GM12892 (cell line): ENCODE measurements at places on chromosomes 11 and 22.

DNA sequence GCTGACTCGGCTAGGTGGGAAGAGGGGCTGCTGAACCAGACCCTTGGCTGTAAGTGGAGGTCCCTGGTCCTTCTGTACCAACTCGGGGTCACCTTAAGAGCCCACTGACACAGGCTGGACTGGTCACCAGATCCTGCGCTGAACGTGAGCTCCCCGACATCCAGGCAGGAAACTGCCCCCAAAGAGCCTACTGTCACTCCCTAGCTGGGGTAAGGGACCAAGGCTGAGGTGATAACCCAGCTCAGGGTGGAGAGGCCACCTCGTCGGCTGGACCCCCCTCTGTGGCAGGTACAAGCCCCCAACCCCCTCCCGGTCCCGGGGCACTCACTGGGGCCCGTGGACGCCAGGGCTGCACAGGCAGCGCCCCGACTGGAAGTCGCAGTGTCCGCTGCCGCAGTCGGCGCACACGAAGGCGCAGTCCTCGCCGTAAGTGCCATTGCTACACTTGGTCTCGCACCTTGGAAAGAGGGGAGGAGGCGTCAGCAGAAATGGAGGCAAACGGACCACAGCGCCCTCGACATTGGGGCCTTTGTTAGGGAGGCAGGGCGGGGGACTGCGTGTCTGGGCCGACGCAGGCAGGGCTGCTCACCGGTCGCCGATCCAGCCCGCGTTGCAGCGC lies 7.4 kb downstream of the SCARF2 start:
- DNase-seq = no peak

DNA sequence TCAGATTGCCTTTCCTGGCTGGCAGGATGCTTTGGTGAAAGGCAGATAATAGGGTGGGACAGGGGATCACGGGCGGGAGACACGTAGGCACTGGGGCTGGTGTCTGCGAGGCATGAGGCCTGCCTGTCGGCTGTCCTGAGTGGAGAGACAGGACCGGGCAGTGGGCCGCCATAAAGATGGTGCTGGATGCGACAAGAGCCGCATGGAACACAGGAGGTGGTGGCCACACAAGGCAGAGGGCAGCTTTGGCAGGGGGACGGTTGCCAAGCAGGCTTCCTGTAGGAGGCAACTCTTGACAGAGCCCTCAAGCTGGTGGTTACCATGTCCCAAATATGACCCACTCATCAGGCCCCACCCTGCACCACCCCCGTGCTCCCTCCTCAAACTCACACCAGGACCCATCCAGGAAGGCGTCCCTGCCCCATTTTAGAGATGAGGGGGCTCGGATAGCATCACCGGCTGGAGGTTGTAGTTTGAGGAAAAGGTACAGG lies 4.9 kb upstream of the PPARA start:
- DNase-seq = no peak

GRCh38 chr11:75184757-75185425 lies 34.0 kb downstream of the SLCO2B1 start:
- DNase-seq = no peak

DNA sequence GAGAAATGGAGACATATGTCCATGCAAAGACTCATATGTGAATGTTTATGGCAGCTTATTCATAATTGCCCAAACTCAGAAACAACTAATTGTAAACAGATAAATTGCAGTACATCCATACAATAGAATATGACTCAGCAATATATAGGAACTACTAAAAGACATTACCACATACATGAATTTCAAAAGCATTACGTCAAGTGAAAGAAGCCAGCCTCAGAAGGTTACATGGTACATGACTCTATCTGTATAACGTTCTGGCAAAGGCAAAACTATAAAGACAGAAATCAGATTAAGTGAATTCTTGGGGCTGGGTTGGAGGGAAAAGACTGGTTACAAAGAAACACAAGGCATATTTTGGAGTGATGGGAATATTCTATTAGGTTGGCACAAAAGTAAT lies 7.2 kb downstream of the KCTD21 start:
- DNase-seq = no peak

GRCh38 chr22:25574736-25575135 lies 10.3 kb downstream of the GRK3 start:
- no peak for DNase-seq

DNA sequence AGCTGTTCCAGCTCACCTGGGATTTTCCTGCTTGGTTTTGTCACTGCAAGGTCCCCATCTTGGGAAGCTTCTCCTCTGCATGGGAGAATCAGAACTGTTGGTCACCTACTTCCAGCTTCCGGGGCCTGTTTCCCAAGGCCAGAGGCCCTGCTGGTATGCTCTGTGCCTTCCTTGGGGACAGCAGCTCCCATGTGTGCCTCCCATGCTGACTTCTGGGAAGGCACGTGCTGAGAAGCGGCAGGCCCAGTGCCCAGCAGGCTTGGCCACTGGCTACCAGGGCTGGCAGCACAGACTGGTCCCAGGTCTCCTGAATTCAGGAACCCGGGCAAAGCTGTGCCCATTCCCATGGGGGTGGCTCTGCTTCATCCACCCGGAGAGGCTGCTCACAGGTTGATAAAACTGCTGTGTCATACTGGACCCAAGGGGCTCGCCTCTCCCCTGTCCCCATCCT lies 33.8 kb downstream of the MYEOV start:
- DNase-seq = no peak

DNA sequence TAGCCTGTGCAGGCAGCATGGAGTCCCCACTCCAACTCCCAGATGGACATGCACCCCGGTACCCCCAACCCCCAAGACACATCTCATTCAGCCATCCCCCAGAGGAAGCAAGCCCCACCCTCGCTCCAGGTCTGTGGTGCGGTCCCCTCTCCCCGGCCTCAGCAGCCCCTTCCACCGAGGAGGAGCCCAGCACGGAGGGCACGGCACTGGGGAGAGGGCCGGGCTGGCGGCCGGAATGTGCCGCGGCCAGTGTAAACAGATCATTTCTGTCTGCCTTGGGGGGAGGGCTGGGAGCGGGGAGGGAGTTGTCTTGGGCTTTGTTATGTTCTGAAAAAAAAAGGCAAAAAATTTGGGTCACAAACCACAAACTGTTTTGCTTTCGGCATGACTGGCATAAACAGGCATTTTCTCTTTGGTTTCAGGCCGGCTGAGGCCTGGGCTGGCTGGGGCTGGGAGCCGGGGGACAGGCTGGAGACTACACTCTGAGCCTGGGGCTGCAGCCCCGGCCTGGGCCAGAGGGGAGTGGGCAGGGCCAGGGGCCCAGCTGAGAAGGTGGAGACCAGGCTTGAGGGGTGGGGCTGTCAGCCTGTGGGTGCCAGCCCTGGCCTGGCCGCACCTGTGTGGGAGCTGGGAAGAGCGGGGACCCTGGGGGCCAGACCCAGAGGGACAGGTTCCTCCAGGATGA lies 16.8 kb downstream of the IGF2 start:
- DNase-seq = no peak

GRCh38 chr11:32148895-32149294 lies 58.0 kb downstream of the RCN1 start:
- no peak for DNase-seq
